Fibroblast of skin of abdomen (primary cell): ENCODE measurements at places on chromosomes 13 and 19.
A peak's percentile ranks its signal among the peaks of the same experiment; 100 is the strongest.

DNA sequence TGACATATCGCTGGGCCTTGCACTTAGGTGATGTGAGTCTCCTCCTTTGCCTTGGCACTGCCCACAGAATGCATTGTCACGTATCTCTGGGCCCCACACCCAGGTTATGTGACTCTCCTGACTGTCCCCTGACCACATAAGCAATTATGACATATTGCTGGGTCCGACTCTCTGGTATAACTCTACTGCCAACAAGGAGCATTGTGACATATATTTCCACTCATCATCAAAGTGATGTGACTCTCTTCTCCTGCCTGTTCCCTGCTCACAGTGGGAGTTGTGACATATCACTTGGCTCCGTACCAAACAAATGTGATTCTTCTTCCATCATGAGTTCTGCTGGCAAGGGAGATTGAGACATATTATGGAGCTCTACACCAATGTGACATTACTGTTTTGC is 15.4 kb upstream of the ZNF681 start:
- no peak for DNase-seq

- no peak for DNase-seq
Measured at GRCh38 chr19:31141301-31141700, 207.9 kb downstream of the TSHZ3 start.

- no peak for DNase-seq
Measured at GRCh38 chr19:1858412-1859081, 4.8 kb downstream of the KLF16 start.

- no peak for DNase-seq
Measured at GRCh38 chr13:24274452-24275021, 34.8 kb upstream of the C1QTNF9 start.

DNA sequence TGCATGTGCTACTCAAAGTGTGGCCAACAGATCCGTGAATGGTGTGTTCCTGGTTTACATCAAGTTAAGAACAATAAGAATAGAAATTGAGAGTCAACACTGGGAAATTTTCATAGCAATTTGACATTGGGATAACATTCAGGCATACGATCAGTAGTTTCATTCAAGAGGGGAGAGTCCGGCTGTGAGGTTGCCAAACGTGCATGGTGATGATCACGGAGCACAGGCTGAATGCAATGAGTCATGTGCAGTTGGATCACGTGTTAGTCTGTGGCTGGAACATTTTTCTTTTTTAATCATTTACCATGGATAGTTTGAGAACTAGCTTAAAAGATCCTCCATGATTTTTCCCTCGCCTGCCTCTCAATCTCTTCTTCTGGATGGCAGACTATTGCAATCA is 2.5 kb upstream of the DCT start:
- DNase-seq, result peak; percentile 76

- DNase-seq, result no peak
Measured at GRCh38 chr13:54607421-54607820, 1578.8 kb downstream of the OLFM4 start.

GRCh38 chr19:39430675-39431593 is 4.8 kb downstream of the RPS16 start:
- DNase-seq, result peak; percentile 35

DNA sequence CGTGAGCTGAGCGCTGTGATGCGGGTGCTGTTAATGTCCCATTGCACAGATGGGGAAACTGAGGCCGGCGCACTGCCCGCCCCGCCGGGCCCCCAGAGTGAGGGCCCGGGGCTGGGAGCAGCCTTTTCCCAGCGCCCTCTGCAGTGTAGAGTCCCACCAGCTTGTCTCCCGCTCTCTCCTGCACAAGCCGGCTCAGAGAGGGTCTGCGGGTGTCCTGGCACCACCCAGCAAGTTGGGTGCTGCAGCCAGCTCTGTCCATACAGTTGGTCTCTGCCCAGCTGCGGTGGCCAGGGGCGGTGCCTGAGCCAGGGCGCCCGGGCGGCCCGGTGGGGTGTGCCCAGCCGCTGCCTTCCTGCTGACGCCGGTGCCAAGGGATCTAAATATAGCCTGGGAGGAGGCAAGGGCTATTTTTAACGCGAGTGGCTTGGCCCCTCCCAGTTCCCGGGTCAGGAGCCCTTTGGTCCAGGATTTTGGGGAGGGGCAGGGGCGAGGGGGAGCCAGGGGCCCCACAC is 19.3 kb downstream of the GADD45B start:
- DNase-seq, result peak; percentile 38

DNA sequence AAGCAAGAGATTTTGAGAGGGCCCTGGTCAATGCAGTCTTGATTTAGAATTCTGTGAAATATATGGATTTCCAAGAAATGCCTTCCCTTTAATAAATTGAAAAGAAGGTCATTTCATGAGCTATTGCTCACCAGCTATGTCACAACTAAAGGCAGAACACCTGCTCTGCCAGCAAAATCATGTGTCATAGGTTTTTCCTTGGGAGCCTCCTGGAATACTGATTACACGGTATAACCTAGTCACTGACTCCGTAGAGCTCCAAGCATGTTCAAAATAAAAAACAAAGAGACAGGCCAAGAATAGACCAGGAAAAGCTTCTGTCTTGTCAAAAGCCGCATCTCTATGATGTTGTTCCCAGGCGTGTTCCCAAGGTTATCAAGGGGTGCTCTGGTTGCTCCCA is 45.5 kb downstream of the HSPH1 start:
- no peak for DNase-seq

DNA sequence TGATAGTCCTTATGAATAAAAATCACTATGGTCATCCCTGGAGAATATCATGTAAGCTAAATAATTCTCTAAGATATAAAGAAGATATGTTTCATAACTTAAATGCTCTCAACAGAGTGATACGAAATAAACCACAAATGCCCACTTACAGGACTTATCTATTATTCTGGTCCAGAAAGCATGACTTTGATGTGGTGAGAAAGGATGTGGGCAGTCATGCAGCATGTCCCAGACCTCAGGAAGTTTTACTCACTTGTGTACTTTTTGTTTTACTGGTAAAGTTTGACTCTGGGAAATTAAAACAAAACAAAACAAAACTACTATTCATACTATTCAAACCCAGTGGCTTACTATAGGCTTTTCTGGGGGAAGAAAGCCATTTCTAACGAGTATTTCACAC is 483.2 kb upstream of the SLITRK6 start:
- no peak for DNase-seq

DNA sequence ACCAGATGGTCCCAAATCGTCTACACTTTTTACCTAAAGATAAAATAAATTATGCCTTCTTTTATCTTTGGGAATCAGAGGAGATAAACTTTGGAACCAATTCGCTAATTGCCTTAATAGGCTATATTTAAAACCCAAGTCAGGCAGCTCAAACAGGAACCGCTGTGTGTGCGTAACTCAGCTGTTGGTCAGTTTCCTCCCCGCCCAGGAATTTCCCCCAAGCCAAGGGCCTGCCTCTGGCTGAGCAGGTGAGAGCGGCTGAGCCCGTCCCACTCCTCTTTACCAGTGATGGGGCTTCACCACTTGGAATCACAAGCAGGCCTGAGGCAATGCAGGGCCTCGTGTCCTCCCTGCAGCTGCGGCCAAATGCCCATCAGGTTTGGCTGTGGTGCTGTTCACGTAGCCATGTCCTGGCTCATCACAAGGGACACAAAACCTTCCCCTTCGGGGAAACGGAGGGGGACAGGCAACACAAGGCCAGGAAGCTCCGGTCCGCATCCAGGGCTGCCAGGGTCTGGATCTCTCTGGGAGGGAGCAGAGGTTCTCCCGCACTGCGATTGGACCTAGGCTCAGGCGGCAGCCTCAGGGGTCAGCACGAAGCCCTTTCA is 503 bp upstream of the SLC7A9 start:
- DNase-seq, result no peak

- DNase-seq, result no peak
Measured at GRCh38 chr13:85363504-85363903, 435.7 kb downstream of the SLITRK6 start.

DNA sequence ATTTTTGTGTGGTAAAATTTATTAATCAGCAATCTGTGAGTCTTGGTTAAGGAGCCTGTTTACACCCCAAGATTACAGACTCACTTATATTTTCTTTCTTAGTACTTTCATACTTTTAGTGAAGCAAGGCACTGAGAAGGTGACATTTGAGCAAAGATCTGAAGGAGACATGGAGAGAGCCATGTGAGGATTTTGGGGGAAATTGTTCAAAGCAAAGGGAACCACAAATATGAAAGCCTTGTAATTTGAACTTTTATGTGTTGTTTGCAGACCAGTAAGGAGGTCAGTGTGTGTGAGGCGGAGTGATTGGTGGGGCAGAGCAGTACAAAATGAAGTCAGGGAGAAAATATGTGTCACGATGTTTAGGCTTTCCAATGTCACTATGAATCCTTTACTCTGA is 140.7 kb upstream of the KLF12 start:
- DNase-seq, result peak; percentile 31

DNA sequence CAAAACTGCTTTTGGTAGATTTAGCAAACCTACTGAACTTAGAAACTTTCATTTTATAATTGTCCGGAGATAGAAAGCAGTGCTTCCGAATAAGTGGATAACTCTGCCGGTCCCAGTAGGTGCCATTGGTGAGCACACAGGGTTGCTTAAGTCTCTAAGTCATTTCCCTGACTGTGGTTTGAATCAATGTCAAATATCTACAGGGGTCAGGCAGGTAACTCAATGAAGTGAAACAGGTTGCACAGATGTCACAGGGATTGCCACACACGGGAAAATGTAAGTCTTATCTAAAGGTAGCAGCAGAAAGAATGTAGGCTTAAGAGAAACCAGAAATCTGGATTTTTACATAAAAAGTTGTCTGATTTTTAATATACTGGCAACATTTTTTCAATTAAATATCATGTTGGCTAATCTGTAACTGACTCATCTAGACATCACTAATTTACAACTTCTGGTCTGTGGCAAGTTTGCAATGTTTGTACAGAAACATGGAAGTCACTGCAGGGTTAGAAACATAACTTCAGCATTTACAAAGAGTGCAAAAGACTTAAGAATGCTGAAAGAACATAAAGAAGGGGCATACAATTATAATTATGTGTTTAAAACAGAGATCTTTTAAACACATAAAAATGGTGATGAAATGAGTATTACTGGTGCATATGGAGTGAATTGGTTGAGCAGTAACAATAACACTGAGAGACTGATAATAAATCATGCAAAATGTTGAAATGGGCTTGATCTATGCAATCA is 14.3 kb upstream of the LRRC63 start:
- DNase-seq, result peak; percentile 86

GRCh38 chr19:2719232-2719735 is 1.9 kb downstream of the DIRAS1 start:
- DNase-seq, result no peak

GRCh38 chr19:39679056-39679790 is 23.5 kb downstream of the LGALS16 start:
- DNase-seq, result no peak

DNA sequence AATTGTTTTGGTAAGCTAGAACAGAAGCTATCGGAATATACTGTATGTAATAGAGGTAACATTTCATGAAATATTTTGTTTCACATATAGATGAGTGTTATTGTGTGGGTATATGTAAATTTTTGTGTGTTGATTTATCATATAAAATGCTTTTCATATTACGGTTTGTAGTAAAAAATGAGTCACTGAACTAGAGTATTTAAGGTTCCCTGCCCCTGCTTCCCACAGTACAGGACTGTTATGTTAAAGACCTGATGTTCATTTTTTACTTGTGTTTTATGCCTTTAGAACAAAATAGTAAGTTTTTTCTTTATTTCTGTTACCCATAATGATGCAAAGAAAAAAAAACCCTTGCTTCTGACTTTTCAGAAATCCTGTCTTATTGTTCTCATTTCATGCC is 243.4 kb downstream of the ENOX1 start:
- peak; percentile 39 for DNase-seq

DNA sequence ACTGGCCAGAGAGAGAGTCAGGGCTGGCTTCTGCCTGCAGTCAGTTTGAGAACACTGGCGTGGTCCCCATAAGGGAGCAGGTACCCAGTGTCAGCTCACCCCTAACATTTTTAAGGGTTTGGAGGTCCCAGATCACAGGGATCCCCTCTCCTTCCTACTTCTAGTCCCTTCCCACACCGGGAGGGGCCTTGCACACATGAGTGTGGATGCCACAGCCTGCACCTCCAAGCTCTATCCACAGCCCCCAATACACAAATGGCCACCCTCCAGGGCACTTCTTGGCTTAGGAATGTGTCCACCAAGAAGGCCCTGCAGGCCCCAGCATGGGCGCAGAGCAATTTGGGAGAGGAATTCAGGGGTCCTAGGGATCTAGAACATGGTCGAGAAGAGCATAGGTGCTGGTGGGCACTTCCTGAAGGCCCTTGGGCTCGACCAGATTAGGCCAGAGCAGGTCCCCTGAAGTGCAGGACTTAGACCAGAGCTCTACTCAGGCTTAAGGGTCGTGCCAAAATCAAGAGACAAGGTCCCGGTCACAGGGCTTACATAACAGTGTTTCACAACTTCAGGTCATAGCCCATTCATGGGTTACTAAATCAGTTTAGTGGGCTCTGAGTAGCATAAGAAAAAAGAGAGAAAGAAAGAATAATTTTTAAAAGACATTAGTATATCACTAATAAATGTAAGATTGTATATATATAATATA is 16.0 kb downstream of the FXYD5 start:
- no peak for DNase-seq

DNA sequence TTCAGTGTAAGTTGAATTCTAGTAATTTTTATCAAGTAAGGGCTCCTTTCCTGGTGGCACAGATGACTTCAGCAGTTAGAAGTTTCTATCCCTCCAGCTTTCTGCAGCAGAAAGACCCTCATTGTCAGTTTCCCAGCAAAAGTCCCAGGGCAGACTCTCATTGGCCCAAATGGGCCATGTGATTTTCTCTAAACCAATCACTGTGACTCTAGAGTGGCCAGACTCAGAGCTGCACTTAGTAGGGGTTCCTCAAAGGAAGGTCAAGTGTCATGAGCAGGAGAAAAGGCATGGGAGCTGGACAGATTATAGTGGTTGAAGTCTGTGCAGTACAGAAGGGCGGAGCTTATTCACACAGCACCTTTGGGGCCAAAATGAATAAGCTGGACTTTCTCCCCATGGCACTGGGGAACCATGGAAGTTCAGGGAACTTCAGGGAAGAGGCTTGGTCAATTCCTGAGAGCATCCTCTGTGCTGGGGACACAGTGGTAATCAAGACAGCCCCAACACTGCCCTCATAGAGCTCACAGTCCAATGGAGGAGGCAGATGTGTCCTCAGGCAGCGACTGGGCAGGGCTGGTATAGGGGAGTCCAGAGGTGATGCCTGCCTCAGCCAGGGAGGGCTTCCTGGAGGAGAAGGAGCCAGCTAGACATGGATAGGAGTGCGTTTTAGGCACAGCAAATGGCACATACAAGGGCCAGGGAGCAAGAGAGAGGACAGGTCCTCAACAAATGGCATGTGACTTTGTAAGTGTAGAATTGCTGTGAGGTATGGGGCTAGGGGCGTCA is 18.3 kb downstream of the CKM start:
- no peak for DNase-seq

DNA sequence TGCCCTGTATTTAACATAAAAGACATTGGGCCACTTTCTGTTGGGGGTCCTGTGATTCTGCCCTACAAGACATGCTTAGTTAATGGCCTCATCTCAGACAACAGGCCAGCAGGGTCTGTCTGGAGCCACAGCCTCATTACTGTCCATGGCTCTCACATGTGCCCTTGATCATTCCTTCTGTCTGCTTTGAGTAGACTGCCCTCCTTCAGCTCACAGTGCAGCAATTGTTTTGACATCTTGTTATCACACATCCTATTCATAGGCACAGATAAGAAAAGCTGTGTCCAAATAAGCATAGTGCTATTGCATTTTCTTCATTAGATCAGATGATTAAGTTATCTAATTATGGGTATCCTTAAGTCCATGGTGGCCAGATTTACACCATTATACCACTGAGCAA is 127.9 kb downstream of the KCTD12 start:
- DNase-seq, result no peak

- peak; percentile 67 for DNase-seq
Measured at GRCh38 chr19:42280815-42281145, 11.7 kb downstream of the CIC start.
